Stimulated activated naive CD8-positive, alpha-beta T cell treated with anti-CD3 and anti-CD28 coated beads, Interleukin-15, amount 100 ng/mL, for 72 hours (primary cell): ENCODE measurements at places on chromosomes 2 and 18.
A peak's percentile ranks its signal among the peaks of the same experiment; 100 is the strongest.

- DNase-seq, result no peak
Measured at GRCh38 chr2:194946826-194947225, 710.2 kb upstream of the SLC39A10 start.

GRCh38 chr2:183214680-183215079 is 90.4 kb downstream of the NUP35 start:
- no peak for DNase-seq

DNA sequence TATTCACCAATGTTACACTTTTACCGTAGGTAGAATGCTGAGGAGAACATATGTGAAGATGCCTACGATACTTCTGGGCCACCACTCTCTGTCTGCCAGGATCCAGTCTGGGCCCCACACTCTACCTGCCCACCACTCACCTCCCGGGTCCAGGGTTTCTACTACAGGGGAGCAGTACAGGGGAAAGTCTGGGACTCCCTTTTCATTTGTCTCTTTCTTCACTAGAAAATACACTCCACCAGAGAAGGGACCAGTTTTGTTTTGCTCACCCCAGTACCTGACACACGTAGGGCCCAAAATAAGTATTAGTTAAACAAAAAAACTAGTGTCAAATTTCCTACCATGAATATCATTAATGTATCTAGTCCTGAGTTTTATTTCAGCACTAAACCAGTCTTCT is 21.1 kb downstream of the KANSL3 start:
- no peak for DNase-seq

- DNase-seq, result no peak
Measured at GRCh38 chr2:231751042-231751815, 29.9 kb downstream of the PDE6D start.

GRCh38 chr18:12034241-12035100 is 53.2 kb downstream of the IMPA2 start:
- DNase-seq, result no peak

- DNase-seq, result peak; percentile 24
Measured at GRCh38 chr2:12057436-12058166, 311.2 kb downstream of the LPIN1 start.

DNA sequence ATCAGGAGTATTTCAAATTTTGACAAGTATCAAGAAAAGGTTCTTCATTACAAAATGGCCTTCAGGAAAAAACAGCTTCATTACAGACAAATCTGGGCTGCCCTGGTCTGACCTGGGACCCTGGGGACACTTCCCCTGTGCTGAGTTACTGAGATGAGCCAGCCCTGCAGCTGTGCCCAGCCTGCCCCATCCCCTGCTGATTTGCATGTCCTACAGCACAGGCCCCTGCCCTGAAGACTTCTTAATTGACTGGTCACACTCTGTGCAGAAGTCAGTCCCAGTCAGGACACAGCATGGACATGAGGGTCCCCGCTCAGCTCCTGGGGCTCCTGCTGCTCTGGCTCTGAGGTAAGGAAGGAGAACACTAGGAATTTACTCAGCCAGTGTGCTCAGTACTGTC is 235.1 kb downstream of the ANKRD36B start:
- DNase-seq, result no peak

- no peak for DNase-seq
Measured at GRCh38 chr2:238567067-238567855, 140.5 kb downstream of the ASB1 start.

DNA sequence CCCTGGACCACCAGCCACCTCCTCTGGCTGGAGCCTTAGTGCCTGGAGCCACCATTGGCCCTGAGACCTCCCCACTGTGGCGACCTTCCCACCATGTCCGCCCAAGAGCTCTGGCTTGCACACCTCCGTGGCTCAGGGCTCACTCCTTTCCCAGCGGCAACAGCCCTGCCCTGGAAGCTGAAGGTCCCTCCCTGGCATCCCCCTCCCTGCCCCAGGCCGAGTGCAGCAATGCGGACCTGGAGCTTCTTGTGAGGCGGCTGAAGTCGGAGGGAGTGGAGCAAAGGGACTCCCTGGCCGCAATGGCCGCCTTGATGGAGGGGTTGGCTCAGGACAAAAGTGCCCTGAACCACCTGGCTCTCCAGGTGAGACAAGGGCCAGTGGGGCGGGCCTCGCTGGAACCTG is 28.6 kb downstream of the CROCC2 start:
- no peak for DNase-seq

DNA sequence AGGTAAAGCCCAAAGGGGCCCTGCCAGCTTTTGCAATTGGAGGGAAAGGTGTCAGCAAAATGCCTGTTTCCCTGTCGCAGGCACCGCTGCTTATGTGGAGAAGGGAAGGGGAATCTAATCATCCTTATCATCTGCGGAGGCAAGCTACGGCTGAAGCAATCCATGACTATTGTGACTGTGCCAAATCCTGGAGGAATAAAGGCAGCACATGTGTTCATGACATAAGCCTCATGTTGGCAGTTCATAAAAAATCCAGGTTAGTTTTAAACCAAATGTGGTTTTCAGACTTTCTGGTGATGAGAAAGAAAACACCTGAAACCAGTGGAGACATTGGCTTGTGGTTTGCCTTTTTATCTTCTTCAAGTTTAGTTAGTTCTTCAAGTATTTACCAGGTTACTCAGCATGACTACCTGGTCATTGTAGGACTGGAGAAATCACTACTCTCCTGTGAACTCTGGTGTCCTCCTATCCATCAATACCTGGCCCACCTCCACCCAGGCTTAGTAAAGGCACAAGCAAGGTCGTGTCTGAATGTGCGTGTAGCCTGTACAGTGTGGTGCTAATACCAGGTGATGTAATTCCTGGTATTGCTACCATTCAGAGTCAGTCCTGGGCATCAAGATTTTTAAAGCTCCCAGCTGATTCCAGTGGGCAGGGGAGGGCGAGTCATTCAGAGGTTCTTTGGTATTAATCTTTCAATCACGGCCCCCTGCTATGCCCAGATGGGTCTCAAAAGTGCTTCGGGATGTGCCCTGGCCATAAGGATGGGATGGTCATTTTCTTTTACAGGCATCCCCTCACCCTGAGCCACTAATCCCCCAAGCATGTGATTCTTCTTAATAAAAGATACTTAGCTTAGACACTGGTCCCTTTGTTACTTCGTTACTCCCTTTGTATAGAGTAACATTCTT is 96.8 kb downstream of the TGFA start:
- DNase-seq, result no peak

GRCh38 chr2:20532634-20533437 is 86.0 kb downstream of the RHOB start:
- DNase-seq, result no peak

DNA sequence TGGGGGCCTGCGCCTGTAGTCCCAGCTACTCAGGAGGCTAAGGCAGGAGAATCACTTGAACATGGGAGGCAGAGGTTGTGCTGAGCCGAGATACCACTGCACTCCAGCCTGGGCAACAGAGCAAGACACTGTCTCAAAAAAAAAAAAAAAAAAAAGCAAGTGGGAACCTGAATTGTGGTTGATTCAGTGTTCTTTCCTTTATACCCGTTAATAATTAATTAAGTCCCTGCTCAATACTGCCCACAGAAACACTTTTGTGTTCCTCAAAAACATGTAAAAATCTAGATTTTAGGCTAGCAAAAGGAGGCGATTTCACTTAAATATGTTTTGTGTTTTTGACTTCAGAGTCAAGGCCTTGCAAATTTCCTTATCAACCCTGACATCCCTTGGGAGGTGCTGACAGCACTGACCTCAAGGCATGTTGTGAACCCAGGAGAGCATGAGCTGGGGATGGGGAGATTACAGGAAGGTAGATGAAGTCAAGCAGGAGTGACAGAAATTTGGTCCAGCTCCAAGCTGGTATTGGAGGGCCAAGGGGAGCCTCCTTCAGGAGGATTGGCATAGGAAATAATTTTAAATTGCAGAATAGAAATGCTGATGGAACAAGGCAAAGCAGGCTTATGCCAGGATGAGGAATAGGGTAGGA is 89.0 kb upstream of the PNPT1 start:
- DNase-seq, result no peak

DNA sequence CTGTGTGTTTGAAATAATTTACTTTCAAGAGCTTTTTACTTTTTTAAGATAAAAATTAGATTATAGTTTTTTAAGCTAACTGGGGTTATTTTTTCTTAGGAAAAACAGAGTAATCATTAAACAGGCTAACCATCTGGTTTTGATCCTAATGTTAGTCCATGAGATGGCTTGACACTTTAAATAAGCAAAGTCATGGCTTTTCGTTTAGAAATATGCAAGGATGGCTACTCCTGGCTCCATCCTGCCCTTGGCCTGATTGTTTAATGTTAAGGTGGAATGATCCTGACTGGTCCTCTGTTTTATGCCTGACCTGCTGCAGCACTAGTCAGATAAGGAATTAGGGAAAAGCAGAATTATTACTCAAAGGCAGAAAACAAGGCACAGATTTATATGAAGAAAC is 39.7 kb upstream of the PNPT1 start:
- no peak for DNase-seq

DNA sequence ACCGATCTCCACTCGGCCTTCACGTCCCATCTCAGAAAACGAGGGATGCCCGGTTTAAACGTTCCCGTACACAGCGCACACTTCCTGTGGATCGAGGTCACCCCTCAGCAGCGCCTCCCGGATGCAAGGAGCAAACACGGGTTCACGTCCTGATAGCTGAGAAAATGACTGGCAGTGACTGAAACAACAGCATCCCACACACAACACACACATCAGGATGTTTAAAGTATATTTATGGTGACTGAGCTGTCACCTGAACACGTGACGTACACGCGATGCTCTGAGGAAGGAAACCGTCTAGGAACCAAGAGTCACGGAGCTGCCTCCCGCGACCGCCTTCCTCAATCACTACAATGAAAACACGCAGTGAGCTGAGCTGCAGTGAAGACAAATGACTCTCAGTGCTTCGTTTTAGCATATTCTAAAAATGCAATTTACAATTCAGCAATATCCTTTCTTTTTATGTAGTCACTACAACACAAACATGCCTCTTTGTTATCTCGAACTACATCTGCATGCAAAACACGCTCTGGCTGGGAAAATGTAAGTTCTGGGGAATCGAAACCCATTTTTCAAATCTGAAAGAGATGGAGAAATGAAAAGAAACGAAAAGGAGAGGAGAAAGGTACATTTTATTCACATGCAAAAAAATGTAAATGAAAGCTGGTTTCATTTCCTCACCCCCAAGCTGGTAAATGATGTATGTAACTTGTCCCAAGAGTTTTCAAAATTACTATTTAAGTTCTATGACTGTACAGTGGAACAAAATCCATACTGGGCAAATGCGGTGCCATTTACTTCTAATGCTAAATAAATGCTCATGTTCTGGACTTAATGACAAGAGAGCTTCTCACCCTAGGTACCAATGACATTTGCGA is 19.8 kb downstream of the HDAC4 start:
- DNase-seq, result peak; percentile 50

- DNase-seq, result peak; percentile 45
Measured at GRCh38 chr2:37344453-37345361, at the start of gene QPCT. QPCT (plus strand) TSS chr2:37344630; CDS start chr2:37344732, 102 bp downstream.
